Cardiac septum (tissue), 1 donor: ENCODE measurements at places on chromosomes 3 and 15.

GRCh38 chr15:35123743-35124142, 38.6 kb upstream of the NANOGP8 start:
- DNase-seq = no peak

GRCh38 chr3:188524052-188524451, 370.1 kb downstream of the LPP start:
- no peak for DNase-seq

GRCh38 chr3:24332092-24332491, 162.6 kb downstream of the THRB start:
- DNase-seq = no peak

- DNase-seq = no peak
Measured at GRCh38 chr3:191327526-191327925, 1.7 kb upstream of the CCDC50 start.

- no peak for DNase-seq
Measured at GRCh38 chr15:67883234-67883773, 43.5 kb upstream of the RNU6-1 start.

DNA sequence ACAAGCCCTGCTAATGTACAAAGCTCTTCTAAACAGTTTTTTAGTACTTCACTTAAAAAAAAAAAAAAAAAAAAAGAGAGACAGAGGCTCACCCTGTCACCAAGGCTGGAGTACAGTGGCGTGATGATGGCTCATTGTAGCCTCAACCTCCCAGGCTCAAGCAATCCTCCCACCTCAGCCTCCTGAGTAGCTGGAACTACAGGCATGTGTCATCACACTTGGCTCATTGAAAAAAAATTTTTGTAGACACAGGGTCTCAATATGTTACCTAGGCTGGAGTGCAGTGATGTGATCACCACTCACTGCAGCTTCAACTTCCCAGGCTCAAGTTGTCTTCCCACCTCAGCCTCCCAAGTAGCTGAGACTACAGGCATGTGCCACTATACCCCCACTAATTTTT, 47.6 kb upstream of the HEG1 start:
- no peak for DNase-seq

DNA sequence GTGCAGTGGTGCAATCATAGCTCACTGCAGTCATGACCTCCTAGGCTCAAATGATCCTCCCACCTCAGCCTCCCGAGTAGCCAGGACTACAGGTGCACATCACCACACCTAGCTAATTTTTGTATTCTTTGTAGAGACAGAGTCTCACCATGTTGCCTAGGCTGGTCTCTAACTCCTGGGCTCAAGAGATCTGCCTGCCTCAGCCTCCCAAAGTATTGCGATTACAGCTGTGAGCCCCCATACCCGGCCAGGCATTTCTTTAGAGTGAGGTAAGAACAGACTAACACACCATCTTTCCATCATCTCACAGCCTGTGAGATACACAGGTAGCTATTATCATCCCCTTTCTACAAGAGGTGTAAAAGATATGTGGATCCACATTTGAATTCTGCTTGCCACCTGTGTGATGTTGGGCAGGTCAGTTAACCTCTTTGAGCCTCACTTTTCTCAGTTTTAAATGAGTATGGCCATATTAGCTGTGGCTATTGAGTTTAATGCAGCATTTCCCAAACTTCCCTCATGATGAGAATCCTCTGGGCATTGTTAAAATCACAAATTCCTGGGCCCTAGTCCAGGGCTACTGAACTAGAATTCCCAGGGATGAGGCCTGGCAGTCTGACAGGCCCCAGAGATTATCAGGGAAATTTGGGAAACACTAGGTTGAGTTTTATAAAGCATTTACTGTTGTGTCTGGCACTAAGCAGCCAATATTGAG, 46.0 kb downstream of the ANP32A start:
- DNase-seq = no peak

GRCh38 chr3:143442814-143443447, 323.4 kb downstream of the CHST2 start:
- no peak for DNase-seq

- DNase-seq = no peak
Measured at GRCh38 chr3:185353823-185354614, 8.9 kb upstream of the MAP3K13 start.

GRCh38 chr15:89303986-89304385, 30.6 kb downstream of the POLG start:
- DNase-seq = no peak

DNA sequence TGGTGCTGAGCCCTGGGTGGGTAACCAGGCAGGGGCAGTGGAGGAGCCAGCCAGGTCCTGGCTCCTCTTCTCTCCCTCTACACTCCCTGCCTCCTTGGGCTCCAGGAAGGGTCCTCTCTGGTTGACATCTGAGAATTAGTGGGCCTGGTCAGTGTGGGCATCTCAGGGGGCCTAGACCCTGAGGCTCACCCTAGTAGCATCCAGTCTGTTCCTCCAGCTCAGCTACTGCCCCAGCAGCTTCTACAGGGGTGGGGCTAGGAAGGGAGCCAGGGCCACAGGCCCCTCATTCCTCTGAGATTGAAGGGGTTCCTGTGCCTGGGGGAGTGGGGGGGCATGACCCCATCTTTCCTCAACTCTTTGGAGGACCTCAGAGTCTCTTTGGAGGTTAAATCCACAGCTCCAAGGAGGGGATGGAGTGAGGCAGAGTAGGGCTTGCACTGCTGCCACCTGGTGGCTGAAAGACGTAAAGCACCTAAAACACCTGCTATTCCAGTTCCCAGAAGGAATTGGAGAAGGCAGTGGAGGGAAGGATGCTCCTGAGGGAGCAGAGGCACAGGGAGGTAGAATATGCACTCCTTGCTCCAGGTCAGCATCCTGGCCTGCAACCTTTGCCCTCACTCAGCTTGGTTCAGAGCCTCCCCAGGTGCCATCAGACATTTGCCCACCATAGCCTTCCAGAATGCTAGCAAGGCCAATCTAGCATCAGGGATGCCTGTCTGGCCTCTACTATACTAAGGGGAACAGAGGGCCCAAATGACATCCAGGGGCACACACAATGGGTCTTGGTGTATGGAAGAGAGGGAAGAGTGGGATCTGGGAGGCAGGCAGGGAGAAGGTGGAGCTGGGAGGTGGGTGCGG, 25.1 kb downstream of the C3orf18 start:
- no peak for DNase-seq

- DNase-seq = no peak
Measured at GRCh38 chr3:193896419-193896818, 239.5 kb upstream of the HES1 start.

- no peak for DNase-seq
Measured at GRCh38 chr3:107650788-107651187, 128.0 kb downstream of the BBX start.

GRCh38 chr3:126848991-126849390, 133.9 kb upstream of the PLXNA1 start:
- no peak for DNase-seq

GRCh38 chr3:133753779-133754164, 7.6 kb downstream of the TF start:
- no peak for DNase-seq

GRCh38 chr3:149506540-149506939, 32.0 kb downstream of the TM4SF4 start:
- no peak for DNase-seq
